Thoracic aorta (tissue), 2 donors: ENCODE measurements at places on chromosomes 6 and 20.

- no peak for DNase-seq
Measured at GRCh38 chr6:18551228-18551627, 164.1 kb downstream of the RNF144B start.

DNA sequence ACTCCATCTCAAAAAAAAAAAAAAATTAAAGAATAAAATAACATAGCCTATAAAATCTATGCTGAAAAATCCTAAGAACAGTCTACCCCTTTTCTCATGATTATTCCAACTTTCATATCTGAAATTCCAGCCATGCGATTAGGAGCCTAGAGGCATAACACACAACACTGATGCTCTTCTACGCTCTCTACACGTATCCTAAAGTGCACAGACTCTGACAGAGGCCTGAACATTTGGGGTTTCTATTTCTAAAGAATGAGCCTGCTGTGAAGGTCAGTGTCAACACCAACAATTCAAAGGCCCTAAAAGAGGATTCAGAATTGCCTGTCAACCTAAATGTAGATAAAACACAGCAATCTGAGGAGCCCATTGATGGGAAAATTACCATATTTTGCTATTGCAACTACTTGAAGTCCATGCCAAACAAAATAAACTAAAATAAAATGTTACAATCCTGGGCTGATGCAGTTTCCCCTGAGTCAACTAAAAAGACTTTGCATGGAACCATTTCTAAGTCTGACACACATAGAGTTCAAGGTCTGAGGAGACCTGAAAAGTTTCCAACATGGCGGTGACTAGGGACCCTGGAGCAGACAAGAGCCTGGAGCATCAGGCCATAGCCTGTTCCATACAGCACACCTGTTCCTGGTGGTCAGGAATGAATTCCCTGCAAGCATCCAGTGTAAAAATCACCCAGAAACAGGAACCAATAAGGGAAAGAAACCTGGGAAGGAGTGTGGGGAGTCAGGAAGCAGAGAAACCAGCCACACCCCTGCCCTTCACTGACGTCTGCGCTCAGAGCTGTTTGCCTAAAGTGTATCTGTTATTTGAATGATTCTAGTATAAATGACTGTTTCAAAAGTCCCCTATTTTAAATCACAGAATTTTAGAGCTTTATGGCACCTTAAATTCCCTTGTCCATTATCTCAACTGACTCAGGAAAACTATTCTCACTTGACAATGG is 11.8 kb downstream of the NINL start:
- DNase-seq = no peak

- no peak for DNase-seq
Measured at GRCh38 chr6:4574007-4574406, 202.2 kb upstream of the CDYL start.

GRCh38 chr6:157538168-157538567 is 157.2 kb downstream of the ZDHHC14 start:
- no peak for DNase-seq

DNA sequence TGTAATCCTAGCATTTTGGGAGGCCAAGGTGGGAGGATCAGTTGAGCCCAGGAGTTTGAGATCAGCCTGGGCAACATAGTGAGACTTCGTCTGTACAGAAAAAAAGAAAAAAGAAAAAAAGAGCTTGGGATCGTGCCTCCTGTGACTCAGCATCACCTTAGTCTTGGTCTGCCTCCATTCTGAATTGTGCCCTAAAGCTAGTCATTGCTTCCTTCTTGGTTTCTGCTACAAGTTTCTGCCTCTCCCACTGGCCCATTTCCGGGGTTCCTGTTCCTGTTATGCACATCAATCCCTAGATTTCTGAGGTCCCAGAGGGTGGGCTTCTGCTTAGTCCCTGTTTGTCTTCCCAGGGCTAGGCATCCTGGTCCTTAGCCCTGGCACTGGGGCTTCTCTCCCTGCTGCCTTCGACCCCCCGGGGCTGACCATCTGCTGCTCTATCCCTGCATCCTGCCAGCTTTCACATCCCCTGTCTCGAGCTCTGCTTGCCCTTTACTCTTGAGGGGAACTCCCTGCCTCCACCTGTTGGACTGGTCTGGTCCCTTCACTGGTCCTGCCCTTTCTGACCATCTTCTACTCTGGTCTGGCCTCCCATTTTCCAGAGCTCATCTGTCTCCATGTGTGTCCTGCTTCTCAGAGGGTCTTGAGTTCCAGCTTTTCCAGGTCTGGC is 77.5 kb upstream of the ESR1 start:
- no peak for DNase-seq

GRCh38 chr6:35209081-35209480 is 4.7 kb upstream of the SCUBE3 start:
- no peak for DNase-seq

- no peak for DNase-seq
Measured at GRCh38 chr6:20533746-20534294, 437 bp upstream of the CDKAL1 start.

GRCh38 chr20:63394069-63394919 is 33.1 kb upstream of the CHRNA4 start:
- DNase-seq = no peak

- no peak for DNase-seq
Measured at GRCh38 chr6:30990422-30991086, 7.0 kb downstream of the MUC21 start.

DNA sequence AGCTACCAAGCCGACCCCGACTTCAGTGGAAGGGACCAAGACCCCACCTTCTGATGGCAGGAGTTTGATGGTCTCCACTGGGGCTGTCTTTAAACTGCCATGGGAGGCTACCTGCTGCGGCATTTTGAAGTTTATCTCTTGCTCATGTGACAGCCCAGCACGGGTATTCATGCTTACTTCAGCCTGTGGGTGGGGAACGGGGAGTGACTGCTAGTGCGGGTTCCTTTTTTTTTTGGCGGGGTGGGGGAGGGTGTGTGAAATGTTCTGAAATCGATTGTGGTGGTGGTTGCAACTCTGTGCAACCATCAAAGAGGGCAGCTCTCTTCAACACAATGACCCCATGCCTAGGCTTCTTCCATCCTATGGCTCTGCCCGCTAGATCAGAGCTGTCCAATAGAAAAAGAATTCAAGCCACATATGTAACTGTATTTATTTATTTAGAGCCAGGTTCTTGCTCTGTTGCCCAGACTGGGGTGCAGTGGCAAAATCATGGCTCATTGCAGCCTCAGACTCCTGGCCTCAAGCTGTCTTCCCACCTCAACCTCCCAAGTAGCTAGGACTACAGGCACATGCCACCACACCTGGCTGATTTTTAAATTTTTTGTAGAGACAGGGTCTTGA is 53.7 kb downstream of the PPP1R16B start:
- no peak for DNase-seq

DNA sequence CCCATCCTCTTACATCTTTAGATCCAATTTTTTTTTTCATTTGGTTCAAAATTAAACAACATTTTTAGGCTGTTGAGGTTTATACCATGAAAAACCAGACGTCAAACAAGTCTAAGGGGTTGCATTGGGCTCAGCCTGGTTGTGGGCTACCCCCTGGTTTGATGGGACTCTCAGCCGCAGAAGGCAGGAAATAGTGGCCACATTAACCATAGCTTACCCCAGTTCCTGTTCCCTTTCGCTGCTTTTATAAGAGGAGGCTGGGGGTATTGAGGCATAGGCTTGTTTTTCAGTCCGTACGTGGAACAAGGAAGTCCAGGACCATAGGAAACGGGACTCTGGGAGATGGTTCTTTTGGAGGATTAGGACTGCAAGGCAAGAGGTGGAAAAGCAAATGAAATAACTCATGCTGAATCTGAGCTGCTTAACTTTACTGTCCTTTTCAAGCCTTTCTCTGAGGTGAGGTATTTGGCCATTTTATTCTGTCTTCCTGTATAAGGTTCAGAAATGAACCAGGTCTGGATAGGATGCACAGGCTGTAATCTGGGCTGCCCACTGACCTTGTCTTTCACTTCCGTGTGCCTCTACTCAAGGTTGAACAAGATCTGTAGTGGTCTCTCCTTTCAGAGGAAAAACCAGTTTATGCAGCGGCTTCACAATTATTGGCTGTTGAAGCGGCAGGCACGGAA is 7.7 kb downstream of the BRPF3 start:
- DNase-seq = no peak

DNA sequence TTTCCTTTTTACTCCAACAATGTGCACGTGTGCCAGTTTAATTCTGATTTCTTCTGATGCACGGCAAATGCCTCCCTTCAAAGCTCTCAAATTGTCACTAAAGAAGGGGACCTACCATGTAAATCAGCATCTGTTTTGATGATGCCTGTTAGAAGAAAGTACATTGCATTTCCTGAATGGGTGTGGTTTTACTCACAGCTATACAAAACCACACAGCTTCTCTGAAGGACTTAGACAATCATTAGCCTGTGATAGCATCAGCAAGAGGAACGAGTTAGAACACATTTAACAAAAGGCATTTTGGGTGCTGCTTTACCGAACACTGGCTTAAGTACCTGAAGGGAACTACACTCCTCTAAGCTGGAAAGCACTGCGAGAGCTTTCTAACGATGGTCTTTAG is 109.4 kb downstream of the ATXN1 start:
- DNase-seq = no peak

GRCh38 chr6:139640448-139640847 is 266.0 kb upstream of the CITED2 start:
- no peak for DNase-seq

DNA sequence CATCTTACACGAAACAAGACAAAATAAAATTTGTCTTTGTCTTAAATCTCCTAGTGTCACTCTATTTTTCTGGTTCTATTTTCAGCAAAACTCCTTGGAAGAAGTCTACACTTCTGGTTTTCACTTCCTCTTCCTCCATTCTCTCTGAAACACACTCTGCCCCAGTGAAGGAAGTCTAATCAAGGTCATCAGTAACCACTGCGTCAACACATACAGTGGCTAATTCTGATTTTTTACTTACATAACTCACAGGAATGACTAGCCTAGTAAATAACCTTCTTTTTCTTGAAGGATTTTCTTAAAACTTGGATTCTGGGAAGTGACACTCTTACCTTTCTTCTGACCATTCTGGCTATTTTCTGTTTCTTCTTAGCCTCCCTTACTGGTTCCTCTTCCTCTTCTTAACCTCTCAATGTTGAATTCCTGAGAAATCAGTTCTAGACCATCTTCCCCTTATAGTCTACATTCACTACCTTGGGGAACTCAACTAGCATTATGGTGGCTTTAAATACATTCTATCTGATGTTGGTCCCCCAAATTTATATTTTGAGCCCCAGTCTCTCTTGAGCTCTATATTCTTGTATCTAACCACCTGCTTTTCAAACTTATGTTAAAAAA is 37.5 kb downstream of the AIG1 start:
- DNase-seq = no peak

GRCh38 chr6:142731611-142732010 is 213.4 kb downstream of the HIVEP2 start:
- no peak for DNase-seq

GRCh38 chr20:45921337-45922189 is 9.6 kb upstream of the PLTP start:
- DNase-seq = no peak

- DNase-seq = no peak
Measured at GRCh38 chr6:151482290-151482689, 11.5 kb upstream of the CCDC170 start.

DNA sequence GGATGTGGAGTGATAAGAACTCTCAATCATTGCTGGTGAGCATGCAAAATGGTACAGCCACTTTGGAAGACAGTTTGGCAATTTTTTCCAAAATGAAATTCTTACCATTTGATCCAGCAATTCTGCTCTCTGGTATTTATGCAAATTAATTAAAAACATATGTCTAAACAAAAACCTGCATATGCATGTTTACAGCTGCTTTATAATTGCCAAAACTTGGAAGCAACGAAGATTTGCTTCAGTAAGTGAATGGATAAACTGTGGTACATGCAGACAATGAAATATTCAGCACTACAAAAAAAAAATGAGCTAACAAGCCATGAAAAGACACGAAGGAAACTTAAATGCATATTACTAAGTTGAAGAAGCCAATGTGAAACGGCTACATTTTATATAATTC is 55.5 kb upstream of the SMLR1 start:
- DNase-seq = no peak

DNA sequence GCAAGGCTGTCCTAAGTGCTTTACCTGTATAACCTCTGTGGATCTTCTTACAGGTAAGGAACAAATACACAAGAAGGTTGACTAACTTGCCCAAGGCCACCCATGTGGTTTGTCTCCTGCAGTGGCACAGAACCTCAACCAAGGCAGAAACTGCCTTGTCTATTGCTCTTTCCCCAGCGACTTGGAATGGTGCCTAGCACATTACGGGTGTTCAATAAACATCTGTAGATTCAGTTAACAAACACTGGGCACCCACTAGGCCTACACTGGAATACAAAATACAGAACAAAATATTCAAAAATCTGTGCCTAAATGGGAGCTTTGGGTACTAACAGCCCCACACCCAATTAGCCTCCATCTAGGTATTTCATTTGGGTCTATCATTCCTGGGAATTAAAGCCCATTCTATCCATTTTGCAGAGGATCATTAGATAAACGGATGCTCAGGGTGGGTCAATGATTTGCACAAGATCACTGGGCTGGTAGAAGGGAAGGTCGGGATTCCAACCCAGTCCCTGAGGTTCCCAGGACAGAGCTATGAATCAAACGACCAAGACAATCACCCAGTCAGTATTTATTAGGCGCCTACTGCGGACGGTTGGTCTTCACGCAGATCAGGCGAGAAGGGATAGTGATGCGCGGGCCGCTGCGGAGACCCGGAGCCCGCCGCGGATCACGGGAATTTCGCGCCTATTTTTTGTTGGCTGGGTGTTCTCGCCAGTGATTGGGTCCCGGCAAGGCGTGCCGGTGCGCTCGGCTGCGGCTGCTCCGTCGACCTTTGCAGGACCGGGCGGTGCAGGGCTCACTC is at the start of gene STK35:
STK35 (plus strand) TSS at position 771 of the 808 bp plus-strand sequence. CDS start 55 bp downstream, outside the sequence.
- DNase-seq = no peak

- DNase-seq = no peak
Measured at GRCh38 chr6:73180763-73181619, 44.3 kb downstream of the KHDC1L start.

GRCh38 chr6:10177704-10178103 is 237.2 kb downstream of the TFAP2A start:
- no peak for DNase-seq

DNA sequence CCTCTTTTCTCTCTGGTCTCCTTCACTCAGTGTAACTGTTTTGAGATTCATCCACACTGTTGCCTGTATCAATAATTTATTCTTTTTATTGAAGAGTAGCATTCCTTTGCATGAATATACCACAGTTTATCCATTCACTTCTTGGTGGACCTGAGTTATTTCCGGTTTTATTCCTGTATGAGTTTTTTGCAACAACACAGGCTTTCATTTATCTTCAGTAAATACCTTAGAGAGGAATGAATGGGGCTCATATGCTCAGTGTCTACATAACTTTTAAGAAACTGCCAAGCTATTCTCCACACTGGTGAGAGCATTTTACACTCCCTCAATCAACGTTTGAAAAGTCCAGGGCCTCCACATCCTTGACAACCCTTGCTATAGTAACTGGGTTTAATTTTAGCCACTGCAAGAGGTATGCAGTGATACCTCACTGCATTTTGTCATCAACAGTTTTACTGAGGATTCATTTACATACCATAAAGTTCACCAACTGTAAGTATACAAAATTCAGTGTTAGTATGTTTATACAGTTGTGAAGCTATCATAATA is 154.6 kb downstream of the PDE10A start:
- no peak for DNase-seq

- DNase-seq = no peak
Measured at GRCh38 chr20:58690396-58691135, 2.0 kb upstream of the NPEPL1 start.

- DNase-seq = no peak
Measured at GRCh38 chr6:147205690-147206600, 1.7 kb downstream of the STXBP5 start.
